ENCODE measurements at places on chromosomes 2 and 18.

DNA sequence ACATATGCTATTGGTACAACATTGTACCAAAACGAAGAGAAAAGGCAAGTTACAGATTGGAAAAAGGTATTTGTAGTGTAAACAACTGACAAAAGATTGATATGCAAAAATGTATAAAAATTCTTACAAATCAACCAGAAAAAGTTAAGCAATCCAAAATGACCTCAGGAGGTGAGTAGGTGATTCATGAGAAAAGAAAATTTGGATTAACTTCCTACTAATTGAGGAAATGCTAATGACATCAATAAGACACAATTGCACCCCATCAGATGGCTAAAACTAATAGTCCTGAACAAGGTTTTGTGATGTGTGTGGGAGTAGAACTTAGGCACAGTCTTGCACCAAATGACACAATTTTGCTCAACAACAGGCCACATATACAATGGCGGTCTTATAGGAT, 129.3 kb downstream of the COPS8 start:
- no peak for DNase-seq

GRCh38 chr2:149313512-149313972, 16.8 kb upstream of the LYPD6 start:
- no peak for DNase-seq

DNA sequence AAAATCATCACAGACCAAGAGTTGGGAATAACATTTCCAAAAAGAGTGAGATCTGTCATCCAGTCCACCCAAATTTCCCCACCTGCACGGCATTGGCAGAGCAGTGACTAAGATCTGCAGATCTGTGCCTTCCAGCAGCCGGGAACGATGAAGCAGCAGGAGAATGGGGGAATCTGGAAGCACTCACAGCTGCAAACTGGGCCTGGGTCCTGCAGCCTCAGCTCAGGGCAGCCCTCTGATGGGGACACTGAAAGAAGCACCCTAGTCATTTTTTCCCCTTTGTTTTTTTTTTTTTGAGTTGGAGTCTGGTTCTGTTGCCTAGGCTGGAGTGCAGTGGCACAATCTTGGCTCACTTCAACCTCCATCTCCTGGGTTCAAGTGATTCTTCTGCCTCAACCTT, 4.4 kb upstream of the SAG start:
- DNase-seq, result no peak

DNA sequence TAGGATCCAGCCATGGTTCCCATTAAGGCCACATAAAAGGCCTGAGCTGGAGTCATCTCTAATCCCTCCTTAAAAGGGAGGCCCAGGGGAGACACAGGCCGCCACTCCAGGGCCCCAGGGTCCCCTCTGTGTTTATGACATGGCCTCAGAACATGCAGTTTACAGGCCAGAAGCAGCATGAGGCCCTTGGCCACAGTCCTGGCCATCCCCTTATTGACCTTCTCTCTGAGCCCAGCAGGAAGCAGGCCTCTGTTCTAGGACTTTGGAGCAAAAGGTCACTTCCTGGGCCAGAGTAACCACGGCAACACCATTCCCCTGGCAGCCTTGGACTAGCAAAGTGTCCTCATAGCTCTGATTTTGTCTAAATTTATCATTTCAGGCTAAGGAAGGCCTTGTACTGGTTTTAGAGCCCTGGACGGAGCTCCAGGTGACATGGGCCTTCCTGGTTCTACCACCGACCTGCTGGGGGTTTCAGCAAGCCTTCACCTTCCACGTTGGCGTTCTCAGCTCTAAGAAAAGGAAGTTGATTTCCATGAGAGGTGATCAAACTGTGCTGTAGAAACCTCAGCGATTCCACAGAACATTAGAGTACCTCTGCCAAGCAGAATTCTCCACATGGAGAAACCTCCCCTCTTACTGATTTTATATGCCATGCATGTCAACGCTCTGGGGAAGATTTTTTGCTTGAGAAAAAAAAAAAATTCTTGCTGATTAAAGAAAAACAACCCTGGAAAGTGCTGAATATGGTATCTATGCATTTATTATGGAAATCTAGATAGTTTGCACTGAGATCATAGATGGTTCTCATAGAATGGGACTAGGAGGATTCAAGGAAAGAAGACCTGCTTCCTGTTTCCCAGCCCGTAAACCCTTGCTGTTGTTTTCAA, 53.7 kb downstream of the HS1BP3 start:
- DNase-seq, result no peak

GRCh38 chr2:236370847-236371409, 106.7 kb upstream of the ASB18 start:
- DNase-seq, result no peak

- DNase-seq, result no peak
Measured at GRCh38 chr2:147416099-147416498, 428.7 kb upstream of the ACVR2A start.

DNA sequence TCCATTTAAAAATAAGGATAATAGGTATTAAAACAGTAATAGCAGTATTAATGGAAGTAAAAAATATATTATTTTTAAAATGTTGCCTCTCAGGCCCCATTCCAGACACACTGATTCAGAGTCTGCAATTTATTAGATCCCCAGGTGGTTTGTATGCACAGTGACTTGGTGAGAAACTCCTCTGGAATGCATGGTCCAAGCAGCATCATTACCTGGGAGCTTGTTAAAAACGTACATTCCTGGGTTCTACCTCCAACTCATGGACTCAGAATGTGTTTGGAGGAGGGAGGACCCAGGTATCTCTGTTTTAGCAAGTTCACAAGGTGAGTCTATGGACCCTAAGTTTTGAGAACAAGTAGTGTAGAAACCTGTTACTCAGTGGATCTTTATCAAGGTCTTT, 95.6 kb downstream of the ITGA4 start:
- no peak for DNase-seq

DNA sequence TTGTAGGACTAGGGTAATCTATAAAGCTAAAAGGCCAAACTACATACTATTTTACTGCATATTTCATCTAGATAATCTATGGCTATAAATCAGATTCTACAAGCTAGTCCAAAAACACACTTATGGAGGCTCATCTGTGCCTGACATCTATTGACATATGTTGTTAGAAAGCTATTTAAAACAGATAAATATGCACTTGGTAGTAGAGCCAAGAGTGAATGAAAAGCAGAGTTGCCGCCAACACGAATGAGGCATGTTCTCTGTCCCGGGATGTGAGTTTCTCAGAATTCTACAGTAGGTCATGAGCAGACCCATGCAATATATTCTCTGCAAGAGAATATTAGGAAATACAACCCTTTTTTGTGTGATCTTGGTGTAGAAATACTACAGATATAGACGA, 66.7 kb upstream of the LPIN2 start:
- DNase-seq, result no peak

DNA sequence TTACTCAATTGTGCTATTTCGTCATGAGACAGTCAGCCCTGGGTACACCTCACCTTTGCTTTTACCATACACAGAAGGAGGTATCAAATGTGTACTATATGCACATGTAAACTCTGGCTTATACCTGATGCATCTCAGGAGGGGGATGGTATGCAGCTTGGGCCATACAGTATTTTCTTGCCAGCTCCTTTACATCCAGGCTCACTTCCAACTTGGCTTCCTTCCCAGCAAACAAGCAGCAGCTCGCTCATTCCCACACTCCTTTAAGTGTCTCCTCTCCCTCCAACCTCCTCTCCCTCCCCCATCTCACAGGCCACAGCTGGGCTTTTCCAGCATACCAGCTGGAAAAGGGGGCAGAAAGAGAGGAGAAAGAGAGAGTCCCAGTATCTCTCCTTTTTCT, 9.6 kb downstream of the MARCHF4 start:
- DNase-seq, result no peak

- no peak for DNase-seq
Measured at GRCh38 chr2:240411261-240412160, 24.0 kb upstream of the GPC1 start.

DNA sequence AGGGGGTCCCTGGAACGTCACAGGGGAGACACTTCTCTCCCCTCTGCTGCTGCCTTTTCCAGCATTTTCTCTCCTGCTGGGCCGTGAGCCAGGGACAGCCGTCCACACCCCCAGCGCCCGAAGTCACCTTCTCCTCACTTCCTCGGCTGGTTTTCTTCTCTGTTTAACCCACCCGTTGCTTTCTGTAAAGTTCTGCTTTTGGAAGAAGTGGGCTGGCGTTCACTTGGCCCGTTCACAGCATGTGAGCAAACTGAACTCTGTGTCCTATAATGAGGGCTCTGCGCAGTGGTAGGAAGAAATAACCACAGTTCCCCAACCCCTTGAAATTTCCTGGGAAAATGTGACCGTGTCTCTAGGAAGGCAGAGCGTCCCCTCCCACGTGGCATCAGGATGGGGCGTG, 187.0 kb upstream of the HDAC4 start:
- no peak for DNase-seq

All from forelimb muscle (tissue), 1 donor.